Upper lobe of right lung (tissue), 1 donor: ENCODE measurements at places on chromosomes 11 and 22. TPM values are rescaled to one million over a fixed set of nuclear protein-coding genes. Genes with fewer than 3 reads are reported as not detected.

DNA sequence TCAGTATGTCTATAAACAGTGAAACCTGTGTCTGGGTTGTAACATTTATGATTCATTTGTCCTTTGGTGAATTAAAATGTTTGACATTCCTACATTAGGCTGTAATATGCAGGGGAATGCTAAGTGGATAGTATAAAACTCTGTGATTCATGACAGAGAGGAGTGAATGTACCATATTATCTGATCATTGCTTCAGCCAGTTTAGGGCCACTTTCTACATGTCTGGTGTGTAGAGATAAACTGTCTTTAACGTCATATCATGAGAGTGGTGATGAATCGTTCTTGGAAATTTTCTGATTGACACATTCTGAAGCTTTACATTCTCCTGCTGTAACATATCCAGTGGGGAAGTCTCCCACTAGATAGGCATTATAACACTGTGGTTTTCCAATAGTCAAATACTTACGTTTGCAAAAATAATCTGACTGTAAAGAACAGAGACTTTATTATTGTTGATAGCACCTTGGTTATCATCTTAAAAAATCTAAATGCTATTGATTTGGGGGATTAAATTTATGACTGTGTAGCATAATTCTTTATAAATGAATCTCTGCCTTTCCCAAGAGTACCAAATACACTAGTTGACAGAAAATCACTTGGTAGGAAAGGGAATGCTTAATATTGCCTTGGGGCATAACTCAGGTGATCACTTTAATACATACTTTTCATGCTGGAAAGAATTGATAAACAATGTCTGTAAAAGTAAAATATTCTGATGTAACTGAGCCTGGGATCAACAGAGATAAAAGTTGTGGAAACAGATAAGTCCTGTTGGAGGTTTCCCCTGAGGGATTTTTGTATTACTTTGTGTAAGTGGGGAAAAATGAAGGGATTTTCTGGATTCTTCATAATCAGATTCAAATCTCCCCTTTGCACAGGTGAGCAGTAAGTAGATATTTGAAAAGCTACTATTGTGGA is 427.9 kb downstream of the JRKL start:
- no peak for DNase-seq

DNA sequence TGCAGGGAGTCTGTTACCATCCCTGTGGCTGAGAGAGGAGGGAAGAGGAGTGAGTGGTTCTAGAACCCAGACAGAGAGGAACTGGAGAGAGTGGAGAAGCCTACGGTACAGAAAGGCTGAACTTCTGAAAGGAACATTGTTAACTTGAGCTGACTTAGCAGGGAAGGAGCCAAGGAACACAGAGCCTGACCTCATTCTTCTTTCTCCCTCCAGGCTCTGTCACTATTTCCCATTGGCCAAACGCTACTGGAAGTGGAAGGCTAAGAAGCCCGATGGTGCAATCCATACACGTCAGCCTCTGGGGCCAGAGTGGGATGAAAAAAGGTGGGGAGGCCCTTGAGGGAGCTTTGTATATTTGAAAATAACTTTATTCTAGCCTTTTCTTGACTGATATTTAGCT is 16.5 kb upstream of the WT1 start:
- no peak for DNase-seq

- no peak for DNase-seq
These were observed 350.3 kb upstream of the MPPED2 start for GRCh38 chr11:30936491-30936890.

GRCh38 chr11:120065876-120066275 is 72.0 kb downstream of the TRIM29 start:
- DNase-seq = no peak

DNA sequence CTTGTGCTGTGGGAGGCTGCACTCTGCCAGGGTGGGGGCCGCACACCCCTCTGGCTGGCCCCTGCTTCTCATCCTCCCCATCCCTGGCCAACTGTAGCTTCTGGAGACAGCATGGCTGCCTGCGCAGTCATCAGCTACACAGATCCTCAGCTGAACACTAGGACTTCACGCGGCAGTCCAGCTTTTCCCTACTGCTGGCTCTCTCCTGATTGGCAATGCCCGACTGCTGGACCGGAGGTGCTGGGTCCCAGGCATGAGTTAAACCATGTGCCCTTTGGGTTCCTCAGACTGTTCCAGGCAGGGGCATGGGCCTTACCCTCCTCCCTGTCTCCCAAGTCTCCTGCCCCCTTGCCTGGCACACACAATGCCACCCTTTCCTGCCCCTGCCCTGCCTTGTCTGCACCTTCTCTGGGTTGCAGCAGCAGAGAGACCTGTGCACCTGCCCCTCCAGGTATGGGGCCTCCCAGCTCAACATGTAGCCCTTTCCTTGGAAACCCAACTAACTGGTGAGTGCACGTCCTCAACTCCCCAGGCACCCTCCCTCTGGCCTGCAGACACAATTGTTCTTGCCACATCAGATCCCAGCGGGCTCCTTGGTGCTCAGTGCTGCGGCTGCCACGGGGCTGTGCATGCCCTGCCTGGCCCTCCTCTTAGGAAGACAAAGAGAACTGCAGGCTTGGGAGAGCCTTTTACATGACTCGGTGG is 1039.2 kb downstream of the TBC1D22A start:
- no peak for DNase-seq

- no peak for DNase-seq
These were observed 39.8 kb upstream of the HMGXB4 start for GRCh38 chr22:35217527-35217926.

GRCh38 chr11:93652161-93652597 is 9.3 kb upstream of the CEP295 start:
- no peak for DNase-seq

DNA sequence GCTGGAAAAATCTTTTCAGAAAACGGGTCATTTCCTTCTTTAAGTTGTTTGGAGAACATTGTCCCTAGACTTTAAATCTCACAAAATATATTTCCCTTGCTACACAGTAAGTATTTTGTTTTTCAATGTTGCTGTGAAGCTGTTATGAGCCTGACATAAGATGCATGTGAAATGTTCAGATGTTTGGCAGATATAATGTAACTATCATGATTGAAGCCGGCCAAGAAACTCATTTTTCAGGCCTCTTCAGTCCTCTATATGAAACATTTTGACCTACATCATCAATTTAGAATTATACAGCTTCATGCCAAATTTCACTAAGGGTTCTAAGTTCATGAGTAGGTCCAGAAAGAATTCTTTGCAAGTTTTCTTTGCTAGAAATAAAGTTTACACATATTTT is 133.8 kb downstream of the JRKL start:
- DNase-seq = no peak

The BANF1 gene
- total RNA-seq = 167 TPM

The SLC5A12 gene
- not detected for total RNA-seq

The SIPA1 gene
- total RNA-seq = 86.5 TPM

The TMEM45B gene
- total RNA-seq = 16.4 TPM
